ENCODE measurements at places on chromosomes 4 and X.

- no peak for DNase-seq
Measured at GRCh38 chrX:150547375-150548115, 20.9 kb upstream of the MTM1 start.

DNA sequence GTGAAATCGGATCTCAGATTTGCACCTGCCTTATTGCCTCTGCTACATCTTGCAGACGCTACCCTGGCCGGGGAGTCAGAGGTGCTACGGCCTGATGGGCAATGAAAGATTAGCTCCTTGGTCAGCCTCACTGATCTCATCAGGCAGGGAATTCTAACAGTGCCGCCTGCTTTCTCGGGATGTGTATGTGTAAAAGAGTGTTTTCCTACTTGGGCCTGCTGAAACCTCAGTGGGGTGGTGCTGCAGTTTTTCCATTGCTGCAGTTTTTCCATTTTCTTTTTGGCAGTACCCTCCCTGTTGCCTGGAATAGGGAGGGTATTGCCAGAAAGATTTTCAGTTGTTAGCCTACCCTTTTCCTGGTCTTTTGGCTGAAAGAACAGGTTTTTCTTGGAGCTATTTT, 117.5 kb downstream of the CDKL5 start:
- DNase-seq, result no peak

DNA sequence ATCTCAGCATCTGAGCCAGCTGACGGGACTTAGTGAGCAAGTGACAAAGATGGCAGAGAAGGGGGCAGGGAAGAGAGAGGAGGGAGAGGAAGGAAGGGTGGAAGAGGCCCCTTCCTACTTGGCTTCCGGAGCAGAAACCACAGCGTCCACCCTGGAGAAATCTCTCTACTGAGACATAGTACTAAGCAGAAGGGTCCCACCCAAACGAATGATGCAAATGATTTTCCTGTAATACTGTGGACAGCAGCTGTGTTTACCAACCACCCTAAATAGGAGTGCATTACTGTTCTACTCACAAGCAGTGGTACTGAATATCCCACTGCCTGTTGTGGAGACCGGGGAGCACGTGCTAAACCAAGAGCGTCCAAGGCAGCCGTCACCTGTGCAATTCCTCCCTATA, 29.4 kb downstream of the DTHD1 start:
- no peak for DNase-seq

- no peak for DNase-seq
Measured at GRCh38 chr4:148998719-148999118, 556.5 kb upstream of the NR3C2 start.

GRCh38 chr4:167509551-167509950, 275.3 kb upstream of the SPOCK3 start:
- DNase-seq, result no peak
